ENCODE measurements at places on chromosomes 13 and 19.
A peak's percentile ranks its signal among the peaks of the same experiment; 100 is the strongest.

- peak; percentile 77 for DNase-seq
Observed at GRCh38 chr19:49590971-49591730, at the start of gene PRR12. Gene PRR12 (plus strand): TSS chr19:49591182. CDS start chr19:49591655, 473 bp downstream.

DNA sequence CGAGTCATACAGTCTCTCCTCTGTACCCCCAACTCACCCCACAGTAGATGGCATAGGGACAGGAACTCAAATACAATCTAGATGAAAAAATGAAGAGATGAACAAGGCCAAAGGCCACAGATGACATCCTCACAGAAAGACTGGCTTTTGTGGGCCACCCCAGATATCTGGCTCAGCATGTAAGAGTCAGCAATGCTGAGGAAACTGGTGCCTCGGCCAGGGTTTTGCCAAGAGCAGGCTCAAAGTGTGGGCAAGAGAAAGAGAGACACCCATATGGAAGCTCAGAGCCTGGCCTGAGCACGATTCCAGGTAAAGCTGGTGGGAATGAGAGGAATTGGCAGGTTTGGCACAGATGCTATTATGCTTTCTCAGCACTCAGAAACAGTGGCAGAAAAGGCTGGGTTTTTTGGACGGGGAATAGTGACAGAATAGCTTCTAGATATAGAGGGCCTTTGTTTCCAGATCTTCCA is 460.6 kb downstream of the FOXO1 start:
- DNase-seq: no peak

- no peak for DNase-seq
Observed at GRCh38 chr13:61916483-61916882, 500.8 kb upstream of the PCDH20 start.

DNA sequence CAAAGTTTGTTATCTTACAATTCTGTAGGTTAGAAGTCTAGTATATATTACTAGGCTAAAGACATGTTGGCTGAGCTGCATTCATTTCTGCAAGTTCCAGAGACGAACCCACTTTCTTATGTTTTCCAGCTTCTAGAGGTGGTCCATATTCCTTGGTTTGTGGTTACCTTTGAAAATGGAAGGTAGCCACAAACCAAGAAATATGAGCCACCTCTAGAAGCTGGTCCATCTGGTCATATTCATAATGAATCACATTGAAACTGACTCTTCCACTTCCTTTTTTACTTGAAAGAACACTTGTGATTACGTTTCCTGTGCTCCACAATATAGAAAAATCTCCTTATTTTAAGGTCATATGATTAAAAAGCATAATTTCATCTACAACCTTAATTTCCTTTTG is 943.0 kb upstream of the PCDH9 start:
- DNase-seq: no peak

- no peak for DNase-seq
Observed at GRCh38 chr13:43008596-43008995, 14.8 kb upstream of the DNAJC15 start.

DNA sequence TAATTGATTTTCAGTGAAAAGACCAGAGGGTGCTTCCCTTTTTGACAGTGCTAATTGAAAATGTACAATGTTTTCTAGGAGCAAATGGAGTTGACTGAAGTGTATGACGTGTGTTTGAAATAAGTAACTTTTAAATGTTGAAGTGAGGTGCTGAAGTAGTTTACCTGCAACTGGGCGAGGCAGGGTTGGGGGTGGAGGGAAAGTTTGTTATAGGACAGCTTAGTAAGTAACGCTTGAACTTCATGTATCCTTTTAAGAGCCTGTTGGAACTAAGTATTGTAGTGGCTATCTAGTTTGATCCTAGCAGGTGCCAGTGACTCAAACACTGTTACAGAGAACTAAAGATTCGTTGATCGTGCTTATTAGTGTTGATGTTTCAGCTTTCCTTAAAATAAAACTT is 5.9 kb downstream of the SLAIN1 start:
- no peak for DNase-seq

DNA sequence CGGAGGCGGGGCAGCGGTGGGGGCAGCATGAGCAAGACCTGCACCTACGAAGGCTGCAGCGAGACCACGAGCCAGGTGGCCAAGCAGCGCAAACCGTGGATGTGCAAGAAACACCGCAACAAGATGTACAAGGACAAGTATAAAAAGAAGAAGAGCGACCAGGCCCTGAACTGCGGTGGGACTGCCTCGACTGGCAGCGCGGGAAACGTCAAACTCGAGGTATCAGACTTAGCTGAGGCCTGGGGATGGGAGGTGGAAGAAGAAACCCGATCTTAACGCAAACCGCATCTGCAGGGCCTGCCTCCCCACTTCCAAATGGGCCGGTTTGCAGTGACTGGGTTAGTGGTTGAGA is 693 bp downstream of the RFXAP start:
- peak; percentile 22 for DNase-seq

GRCh38 chr19:57338877-57339276 is 12.2 kb upstream of the ZNF304 start:
- peak; percentile 36 for DNase-seq
